ENCODE measurements at places on chromosomes 7 and 10.

- DNase-seq, result no peak
Measured at GRCh38 chr7:42690794-42691639, 220.9 kb downstream of the C7orf25 start.

DNA sequence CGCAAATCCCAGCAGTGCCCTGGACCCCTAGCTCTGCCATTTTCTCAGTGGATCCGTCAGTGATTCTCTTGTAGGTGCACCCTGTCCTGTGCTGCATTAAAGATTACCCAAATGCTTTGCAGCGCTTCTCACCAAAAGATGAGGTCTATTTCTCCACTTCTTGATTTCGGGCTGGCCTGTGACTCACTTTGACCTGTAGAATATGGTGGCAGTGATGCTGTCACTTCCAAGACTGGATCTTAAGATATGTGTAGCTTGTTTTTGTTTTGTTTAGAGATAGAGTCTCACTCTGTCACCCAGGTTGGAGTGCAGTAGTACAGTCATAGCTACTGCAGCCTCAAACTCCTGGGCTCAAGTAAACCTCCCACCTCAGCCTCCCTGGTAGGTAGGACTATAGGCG lies 37.0 kb upstream of the ZMIZ1 start:
- no peak for DNase-seq

DNA sequence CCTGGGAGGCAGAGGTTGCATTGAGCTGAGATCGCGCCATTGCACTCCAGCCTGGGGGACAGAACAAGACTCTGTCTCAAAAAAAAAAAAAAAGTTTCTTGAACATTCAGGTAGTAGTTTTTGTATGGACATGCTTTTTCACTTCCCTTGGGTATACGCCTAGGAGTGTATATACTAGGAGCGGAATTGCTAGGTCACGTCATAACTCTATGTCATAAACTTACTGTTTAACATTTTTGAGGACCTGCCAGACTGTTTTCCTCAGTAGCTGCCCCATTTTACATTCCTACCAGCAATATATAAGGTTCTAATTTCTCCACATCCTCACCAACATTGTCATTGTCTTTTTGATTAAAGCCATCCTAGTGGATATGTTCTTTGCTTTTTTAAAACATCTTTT lies 51.6 kb downstream of the MKI67 start:
- DNase-seq, result no peak

DNA sequence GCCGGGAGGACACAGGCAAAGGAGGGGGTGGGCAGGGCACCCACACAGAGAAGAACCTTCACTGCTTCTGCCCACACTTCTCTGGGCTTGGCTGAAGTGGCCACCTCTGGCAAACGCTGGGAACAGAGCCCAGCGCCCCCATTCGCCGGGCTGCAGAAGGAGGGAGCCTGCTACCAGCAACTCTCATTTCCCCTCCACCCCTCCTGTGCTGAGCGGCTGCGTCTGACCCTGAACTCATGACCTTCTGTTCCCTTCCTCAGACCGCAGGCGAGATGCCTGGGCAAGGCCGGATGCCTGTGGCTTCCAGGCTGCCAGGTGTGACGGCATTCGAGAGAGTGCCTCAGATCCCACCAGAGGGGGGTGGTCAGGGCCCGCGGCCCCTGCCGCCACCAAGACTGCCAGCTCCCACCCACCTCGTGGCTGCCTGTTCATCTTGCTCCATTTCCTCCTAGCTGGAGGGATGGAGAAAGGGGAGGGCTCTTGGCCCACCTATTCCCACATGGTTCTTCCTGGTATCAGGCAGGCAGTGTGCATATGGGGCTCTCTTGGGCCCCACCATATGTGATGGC lies 19.8 kb downstream of the DNAJB12 start:
- DNase-seq, result peak; percentile 85

- no peak for DNase-seq
Measured at GRCh38 chr7:12979181-12979580, 291.7 kb downstream of the ARL4A start.

- DNase-seq, result no peak
Measured at GRCh38 chr10:71213761-71214440, 1.5 kb downstream of the UNC5B start.

DNA sequence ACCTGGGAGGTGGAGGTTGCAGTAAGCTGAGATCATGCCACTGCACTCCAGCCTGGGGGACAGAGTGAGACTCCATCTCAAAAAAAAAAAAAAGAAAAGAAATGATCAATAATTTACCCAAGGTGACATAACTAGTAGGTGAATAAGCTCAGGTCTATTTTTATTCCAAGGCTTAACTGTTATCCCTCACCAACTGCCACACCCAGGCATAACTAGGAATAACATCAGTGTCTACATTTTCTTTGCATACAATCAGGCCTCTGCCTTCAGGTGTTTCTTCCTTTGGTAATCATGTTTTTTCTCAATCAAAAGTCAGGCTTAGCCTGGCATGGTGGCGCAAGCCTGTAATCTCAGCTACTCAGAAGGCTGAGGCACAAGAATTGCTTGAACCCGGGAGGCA lies 26.6 kb downstream of the CPEB3 start:
- no peak for DNase-seq

GRCh38 chr7:142301923-142302550 lies 44.2 kb upstream of the PRSS58 start:
- DNase-seq, result no peak

DNA sequence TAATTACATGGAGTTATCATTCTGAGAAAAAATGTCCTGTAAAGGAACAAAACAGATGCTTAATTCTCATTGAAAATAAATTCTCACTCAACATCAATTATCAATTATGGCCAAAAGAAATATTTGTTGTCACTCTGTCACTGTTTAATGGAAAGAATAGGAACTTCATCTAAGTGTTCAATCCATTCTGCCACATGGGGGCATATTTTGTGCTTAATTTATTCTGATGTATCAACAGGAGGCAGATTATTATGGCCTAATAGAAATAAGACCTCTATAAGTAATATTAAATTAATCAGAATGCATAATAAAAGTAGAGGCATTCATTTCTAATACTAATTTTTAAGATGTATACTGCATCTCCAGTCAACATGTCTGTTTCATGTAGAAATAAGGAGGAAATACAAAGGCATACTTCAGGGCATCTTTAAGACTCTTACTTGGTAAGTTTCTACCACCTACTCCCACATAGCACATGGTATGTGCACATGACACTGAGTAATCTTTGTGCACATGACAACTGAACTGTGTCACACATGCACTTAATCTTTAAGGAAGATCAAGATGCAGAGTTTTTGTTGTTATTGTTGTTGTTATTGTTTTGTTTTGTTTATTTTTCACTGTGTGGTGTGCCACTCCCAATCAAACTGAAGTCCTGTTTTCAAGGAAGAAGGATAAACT lies 420.4 kb upstream of the SEMA3A start:
- no peak for DNase-seq

- no peak for DNase-seq
Measured at GRCh38 chr7:75656740-75657139, 82.0 kb downstream of the HIP1 start.

GRCh38 chr10:73868655-73869195 lies 5.6 kb downstream of the CAMK2G start:
- no peak for DNase-seq

- no peak for DNase-seq
Measured at GRCh38 chr7:112283382-112283910, 77.0 kb downstream of the ZNF277 start.

DNA sequence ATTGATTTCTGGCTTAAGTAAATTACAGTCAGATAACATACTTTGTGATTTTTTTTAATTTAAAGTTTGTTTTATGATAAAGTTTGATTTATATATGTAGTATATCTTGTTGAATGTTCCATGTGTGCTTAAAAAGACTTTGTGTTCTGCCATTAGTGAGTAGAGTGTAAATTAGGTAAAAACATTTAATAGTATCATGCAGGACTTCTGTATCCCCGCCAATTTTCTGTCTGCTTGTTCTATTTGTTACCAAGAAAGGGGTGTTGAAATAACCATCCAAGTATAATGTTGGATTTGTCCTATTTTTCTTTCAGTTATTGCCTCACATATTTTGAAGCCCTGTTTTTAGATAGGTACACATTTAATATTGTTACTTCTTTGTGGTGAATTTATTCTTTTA lies 172.1 kb downstream of the CAMK1D start:
- no peak for DNase-seq

- no peak for DNase-seq
Measured at GRCh38 chr10:80068270-80068669, 10.2 kb upstream of the TMEM254 start.

GRCh38 chr10:13972609-13973008 lies 358.1 kb downstream of the FRMD4A start:
- DNase-seq, result no peak

GRCh38 chr10:92125144-92125543 lies 165.7 kb downstream of the CPEB3 start:
- DNase-seq, result no peak

DNA sequence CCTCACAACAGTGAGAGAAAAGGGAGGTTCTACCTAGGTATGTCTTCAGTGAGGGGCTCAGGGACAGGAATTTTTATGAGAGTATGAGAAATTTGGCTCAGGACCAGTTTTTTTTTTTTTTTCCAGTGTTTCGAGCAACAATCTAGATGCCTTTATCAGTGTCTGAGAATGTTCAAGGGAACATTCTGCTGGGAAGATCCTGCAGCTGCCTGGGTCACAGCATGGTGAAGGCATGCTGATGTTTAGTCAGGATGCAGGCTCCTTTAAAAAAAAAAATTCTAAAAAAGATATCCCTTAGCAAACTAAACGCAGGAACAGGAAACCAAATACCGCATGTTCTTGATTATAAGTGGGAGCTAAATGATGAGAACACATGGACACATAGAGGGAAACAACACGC lies 31.0 kb downstream of the SBDS start:
- no peak for DNase-seq

DNA sequence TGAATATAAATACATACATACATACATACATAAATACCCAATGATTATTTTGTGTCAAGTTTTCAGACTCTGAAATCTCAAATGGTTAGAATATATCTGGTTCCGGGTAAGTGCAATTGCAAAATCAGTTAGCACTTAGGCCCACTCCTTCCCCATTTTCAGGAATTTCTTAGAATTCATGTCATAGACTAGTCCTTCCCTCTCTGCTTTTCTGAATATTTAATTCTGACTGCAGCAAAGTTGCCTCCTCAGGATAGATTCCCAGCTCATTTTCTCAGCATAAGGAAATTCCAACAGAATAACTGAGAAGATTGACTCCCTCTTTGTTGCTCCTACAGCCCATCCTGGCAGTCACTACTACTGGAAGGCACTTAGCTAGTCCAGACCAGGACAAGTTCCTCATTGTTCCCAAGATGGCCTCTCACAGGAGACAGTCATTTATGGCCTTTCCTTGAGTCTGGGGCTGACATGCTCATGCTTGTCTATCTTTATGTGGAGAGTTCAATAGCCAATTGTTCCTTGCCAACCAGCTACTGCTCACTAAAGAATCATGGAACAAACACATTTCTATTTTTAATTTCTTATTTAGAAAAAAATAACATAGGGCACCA lies 142.9 kb upstream of the ITGB1 start:
- no peak for DNase-seq

GRCh38 chr7:139884441-139884840 lies 55.4 kb downstream of the TBXAS1 start:
- DNase-seq, result no peak

- DNase-seq, result peak; percentile 47
Measured at GRCh38 chr10:97025613-97026242, 160.0 kb downstream of the SLIT1 start.

DNA sequence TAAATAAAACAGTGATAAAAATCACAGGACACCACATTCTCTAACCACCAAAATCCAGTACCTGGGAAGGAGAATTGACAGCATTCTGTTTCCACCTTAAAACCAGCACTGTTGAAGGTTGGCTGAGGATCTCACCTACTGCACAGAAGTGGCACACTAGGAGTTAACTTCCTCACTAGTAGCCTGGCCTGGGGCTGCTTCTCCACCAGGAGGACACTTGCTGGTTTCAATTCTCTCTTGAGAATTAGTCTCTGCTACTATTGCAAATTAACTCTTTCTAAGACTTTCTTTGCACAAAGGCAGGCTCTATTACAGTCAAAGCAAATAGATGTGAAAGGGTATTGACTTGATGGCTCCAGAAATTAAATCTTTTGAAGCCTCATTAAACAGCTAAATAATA lies 2.3 kb upstream of the CTTNBP2 start:
- no peak for DNase-seq

DNA sequence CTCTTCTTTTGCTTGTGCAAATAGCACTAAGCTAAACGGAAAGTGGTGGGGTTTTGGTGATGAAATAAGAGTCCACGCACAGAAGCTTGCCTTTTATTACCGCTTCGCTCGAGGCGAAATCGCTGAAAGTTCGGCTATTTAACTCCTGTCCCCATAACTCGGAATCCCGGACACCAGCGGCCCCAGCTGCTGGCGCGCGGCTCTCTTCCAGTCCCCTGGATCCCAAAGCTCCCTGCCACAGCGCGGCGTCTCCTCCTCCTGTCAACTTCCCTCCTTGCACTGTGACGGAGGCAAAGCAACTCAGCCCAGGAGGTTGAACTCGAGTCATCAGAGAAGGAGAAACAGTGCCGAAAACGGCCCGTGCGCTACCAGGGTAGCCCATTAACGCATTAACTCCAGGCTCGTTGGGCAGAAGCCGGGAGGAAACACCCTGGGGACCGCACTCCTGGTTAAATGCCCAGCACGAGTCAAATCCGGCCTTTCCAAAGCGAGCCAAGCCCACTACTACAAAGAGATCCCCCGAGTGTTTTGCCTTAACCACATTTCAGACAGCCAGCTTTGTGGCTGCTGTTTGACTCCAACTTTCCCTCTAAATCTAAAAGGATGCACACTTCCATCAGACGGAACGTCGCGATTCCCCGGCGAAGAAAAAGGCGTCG lies 1.3 kb downstream of the SEMA3D start:
- no peak for DNase-seq

DNA sequence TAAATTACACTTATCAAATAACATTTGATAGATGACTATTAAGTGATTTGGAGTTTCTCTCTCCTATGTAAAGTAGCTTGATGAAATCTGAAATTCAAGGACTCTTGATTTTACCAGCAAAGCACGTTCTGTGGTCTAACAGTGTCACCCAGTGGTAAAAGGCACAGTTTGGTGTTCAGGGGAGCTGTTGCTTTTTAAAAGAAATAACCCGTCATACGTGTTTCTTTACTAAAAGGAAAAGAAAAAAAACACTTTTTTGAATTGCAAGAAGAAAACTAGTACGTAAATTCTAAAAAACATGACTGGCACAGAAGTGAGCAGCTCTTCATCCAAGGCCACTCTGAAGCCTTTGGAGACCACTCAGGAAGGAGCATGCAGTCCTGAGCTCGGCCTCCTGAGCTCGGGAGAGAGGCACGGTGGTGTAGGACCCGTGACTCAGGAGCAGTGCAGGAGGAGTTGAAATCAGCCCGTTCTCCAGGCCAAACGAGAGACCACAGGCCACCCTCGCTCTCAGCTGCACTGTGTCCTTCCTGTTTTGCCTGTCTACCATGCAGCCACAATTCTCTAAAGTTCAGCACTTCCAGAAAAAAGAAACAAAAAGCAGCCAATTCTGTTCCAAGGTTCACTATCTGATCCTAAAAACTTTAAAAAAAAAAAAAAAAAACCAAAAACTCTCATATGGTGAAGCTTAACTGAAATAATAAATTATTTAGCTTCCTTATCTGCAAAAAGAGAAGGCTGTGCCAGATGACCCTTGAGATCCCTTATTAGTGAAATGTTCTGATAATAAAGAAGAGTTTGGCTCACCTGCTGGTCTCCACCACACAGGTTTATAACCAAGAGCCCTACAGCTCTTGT lies 212.6 kb upstream of the FRMD4A start:
- DNase-seq, result peak; percentile 34

GRCh38 chr7:31047313-31048146 lies 4.6 kb upstream of the ADCYAP1R1 start:
- DNase-seq, result no peak

GRCh38 chr10:112361951-112362751 lies 11.8 kb upstream of the ACSL5 start:
- no peak for DNase-seq

Data from activated gamma-delta T cell treated with Interleukin-2 at 50 U/mL for 16 hours (primary cell).